ENCODE measurements at places on chromosomes 4 and X.

DNA sequence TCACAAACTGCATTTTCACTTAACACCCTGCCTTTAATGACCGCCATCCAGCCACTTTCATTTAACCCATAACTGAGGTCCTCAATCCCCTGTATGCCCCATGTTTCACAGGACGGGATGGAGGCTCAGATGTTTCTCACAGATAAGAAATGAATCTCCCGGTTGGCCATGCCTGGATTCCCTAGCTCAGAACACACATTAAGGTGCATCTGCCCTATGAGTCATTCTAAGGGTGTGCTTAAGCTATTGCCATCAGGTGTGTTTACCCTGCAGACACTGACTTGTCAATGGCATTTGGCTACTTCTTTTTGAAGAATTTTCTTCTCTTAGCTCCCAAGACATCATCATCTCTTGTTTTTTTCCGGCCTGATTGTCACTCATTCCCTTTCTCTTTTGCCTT lies 222.6 kb upstream of the SMIM31 start:
- no peak overlapping the region for H3K27ac ChIP-seq
- no peaks in the 10 kb centered on the region for H3K27me3 ChIP-seq
- H3K4me3 ChIP-seq, result no peak overlapping the region

DNA sequence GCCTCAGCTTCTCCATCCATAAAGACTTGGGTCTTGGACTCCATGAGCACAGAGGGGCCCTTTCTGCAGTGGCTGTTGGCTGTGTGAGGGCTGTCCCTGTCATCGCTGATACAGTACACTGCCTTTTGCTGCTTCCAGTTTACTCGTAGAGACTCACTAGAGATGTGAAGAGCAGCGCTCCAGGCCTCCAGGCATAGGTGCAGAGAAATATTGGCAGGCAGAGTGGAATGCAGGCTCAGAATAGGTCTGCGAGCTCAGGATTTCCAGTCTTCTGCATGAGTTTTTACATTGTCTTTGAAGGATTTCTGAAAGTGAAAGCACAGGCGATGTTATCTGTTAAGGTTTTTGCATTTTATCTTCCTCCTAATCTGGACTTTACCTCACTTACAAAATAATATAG lies 97.4 kb downstream of the AASDH start:
- peaks cover 20% of the 10 kb centered on the region for H3K4me1 ChIP-seq
- no peak for DNase-seq
- peak overlapping the region; percentile 81 for H3K4me3 ChIP-seq
- peaks cover 19% of the 10 kb centered on the region for H3K27me3 ChIP-seq
- peaks cover 6% of the 10 kb centered on the region for H3K36me3 ChIP-seq
- no peak overlapping the region for H3K27ac ChIP-seq

DNA sequence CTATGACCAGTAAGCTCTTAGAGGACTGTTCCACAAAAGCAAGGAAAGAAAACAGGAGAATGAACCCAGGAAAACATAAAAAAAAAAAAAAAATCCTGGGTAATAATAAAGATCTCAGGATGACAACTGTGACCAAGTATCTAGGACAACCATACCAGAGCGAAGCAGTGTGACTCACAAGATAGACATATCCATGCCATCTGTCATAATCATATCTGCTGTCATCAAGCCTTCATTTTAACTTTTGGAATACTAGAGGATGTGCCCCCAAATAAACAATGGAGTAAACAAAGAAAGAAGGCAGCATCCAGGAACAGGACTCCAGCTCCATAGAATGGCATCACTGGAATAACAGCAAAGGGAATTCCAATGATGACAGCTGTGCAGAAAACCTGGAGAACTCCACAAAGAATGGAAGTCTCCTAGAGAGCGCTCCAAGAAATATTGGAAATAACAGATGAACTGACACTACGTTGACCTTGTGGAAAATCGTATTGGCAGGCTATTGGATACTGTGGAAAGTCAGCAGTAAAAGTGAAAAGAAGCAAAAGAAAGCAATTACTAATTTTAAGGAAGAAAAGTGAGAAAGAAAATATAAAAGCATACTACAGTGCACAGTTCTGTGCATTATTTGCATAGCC lies 35.3 kb downstream of the HPGDS start:
- H3K4me3 ChIP-seq, result no peak overlapping the region
- H3K4me1 ChIP-seq, result peaks cover 5% of the 10 kb centered on the region
- H3K27ac ChIP-seq, result no peak overlapping the region
- H3K36me3 ChIP-seq, result no peaks in the 10 kb centered on the region
- DNase-seq, result no peak

- no peak overlapping the region for H3K27ac ChIP-seq
- no peak overlapping the region for H3K4me3 ChIP-seq
- peaks cover 47% of the 10 kb centered on the region for H3K27me3 ChIP-seq
- no peaks in the 10 kb centered on the region for H3K36me3 ChIP-seq
- H3K4me1 ChIP-seq, result no peaks in the 10 kb centered on the region
Measured at GRCh38 chrX:46959101-46959500, 46.9 kb downstream of the JADE3 start.

DNA sequence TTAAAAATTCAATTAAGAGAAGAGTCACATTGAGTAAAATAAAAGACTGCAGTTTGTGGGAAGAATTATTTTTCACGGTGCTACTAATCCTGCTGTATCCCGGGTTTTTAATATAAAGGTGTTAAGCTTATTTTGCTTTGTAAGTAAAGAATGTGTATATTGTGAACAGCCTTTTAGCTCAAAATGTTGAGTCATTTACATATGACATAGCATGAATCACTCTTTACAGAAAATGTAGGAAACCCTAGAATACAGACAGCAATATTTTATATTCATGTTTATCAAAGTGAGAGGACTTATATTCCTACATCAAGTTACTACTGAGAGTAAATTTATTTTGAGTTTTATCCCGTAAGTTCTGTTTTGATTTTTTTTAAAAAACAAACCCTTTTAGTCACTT lies 39.7 kb downstream of the IRS4 start:
- H3K4me1 ChIP-seq, result no peaks in the 10 kb centered on the region
- H3K27ac ChIP-seq, result no peak overlapping the region
- DNase-seq, result no peak
- no peak overlapping the region for H3K4me3 ChIP-seq
- H3K36me3 ChIP-seq, result no peaks in the 10 kb centered on the region

DNA sequence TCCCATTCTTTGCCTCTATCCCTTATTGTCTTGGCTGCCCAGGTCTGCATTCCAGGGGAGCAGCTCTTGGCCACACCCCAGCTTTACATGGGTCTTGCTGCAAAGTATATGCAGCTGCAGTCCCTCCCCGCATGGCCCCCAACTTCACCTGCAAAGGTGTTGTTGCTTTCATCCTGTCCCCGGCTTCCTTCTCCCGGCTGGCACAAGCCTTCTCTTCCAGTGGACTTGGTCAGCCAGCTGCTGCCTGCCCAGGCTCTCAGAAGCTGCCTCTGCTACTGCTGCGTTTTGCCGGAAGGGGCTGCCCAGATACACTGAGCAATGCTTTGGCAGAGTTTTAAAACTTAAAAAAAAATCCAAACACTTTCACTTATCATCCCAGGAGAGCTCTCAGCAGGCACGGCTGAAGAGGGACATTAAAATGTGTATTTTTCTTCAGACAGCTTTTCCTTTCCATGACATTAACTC lies 121.2 kb upstream of the PDLIM3 start:
- H3K36me3 ChIP-seq, result no peaks in the 10 kb centered on the region
- peaks cover 12% of the 10 kb centered on the region for H3K27me3 ChIP-seq
- H3K4me1 ChIP-seq, result no peaks in the 10 kb centered on the region
- DNase-seq, result no peak
- H3K27ac ChIP-seq, result no peak overlapping the region

DNA sequence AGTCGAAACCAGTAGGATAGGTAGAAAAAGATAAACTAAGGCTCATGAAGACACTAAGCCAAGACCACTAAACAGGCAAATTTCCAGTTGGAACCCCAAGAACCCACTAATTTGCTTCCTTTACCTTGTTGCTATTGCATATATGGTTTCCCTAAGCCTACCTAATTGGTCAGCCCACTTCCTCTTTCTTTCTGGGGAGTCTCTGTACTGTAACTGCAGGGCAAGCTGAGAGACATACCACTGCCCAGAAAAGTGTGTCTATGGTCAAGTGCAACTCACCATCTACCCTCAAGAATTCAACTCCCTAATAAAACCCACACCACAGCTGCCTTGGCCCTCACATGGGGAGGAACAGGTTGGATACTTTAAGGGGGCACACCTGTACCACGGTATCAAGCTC lies 28.6 kb downstream of the IDS start:
- H3K4me3 ChIP-seq, result no peak overlapping the region
- no peak overlapping the region for H3K27ac ChIP-seq
- no peak for DNase-seq
- H3K27me3 ChIP-seq, result peaks cover 36% of the 10 kb centered on the region

GRCh38 chr4:78707268-78707667 lies 68.9 kb upstream of the BMP2K start:
- DNase-seq, result no peak
- H3K36me3 ChIP-seq, result peaks cover 2% of the 10 kb centered on the region
- no peak overlapping the region for H3K27ac ChIP-seq
- H3K4me3 ChIP-seq, result no peak overlapping the region

DNA sequence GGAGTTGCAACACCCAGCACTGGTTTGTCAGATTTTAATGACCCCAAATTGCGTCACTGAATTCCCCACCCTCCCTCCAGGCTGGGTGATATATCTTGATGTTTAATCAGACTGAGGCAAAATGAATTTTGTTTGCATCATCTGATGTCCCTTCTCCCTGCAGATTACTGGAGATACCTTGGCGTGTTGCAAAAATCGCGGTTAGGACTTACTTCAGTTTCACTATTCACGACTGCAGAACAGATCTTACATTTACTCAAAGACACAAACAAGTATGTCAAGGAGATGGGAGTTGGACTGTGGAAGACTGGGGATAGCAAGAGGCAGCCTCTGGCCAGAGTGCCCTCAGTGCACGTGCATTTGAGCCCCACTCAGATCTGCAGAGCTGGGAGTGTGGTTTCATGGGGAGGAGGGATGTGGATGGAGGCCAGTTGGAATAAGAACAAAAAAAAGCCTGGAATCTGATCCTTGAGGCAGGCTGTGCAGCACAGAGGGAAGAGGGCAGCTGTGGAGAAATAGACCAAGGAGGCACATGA lies 92.2 kb upstream of the MTM1 start:
- peaks cover 2% of the 10 kb centered on the region for H3K36me3 ChIP-seq
- DNase-seq, result no peak
- no peak overlapping the region for H3K4me3 ChIP-seq
- H3K4me1 ChIP-seq, result peaks cover 47% of the 10 kb centered on the region
- H3K27ac ChIP-seq, result no peak overlapping the region

DNA sequence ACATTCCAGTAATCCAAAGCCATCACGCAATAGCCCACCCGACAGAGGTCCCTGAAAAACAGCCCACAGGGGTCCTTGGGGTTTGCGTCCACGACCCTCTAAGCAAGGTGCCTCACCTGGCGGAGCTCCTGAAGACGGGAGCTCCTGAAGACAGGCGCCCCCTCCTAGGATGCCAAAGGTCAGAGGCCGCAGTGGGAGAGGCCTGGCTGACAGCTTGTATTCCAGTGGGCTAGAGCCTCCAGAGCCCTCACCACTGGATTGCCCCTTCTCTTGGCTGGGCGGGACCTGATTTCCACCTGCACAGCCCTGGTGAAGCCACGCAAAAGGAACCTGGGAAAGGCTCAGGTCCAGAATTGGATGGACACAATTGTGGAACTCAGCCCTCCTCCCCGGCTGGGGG lies 29.7 kb upstream of the WFS1 start:
- H3K4me1 ChIP-seq, result no peaks in the 10 kb centered on the region
- no peak for DNase-seq
- peaks cover 5% of the 10 kb centered on the region for H3K36me3 ChIP-seq
- H3K27ac ChIP-seq, result no peak overlapping the region
- no peak overlapping the region for H3K4me3 ChIP-seq

DNA sequence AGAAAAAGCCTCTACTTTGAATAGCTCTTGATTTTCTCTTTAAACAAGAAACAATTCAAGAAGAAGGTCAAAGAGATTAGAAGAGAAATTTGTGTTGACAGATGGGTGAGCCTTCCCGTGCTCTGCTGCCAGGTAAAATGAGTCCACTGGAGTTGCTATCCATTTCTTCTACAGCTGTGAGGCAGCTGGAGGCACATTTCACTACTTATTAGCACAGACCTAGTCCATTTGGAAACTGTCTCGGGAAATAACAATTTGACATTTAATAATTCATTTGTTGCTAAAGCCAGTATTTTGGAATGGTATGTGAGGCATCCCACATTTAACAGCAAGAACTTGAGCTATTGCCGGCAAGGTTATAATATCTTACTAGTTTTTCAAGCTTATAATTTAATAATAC lies 396.8 kb upstream of the GRIA3 start:
- H3K4me1 ChIP-seq, result no peaks in the 10 kb centered on the region
- no peaks in the 10 kb centered on the region for H3K36me3 ChIP-seq
- no peak overlapping the region for H3K4me3 ChIP-seq
- H3K27ac ChIP-seq, result no peak overlapping the region
- H3K27me3 ChIP-seq, result no peaks in the 10 kb centered on the region

GRCh38 chr4:88697588-88698329 lies at the start of gene NAP1L5:
NAP1L5 (minus strand) TSS chr4:88697829; CDS start chr4:88697754, 75 bp downstream.
- H3K27ac ChIP-seq, result peak within 1 kb of the TSS; percentile 93
- H3K4me1 ChIP-seq, result peaks cover 18% of the 10 kb centered on the region
- no peaks in the 10 kb centered on the region for H3K27me3 ChIP-seq
- H3K36me3 ChIP-seq, result peaks cover 3% of the 10 kb centered on the region

DNA sequence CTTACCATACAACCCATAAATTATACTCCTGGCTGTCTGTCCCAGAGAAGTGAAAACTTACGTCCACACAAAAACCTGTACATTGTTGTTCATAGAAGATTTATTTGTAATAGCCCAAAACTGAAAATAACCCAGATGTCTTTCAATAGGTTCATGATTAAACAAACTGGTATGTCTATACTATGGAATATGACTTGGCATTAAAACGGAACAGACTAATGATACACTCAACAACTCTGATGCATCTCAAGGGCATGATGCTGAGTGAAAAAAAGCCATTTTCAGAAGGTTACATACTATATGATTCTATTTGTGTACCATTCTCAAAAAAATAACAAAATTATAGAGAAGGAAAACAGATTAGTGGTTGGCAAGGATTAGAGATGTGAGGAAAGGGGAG lies 11.6 kb upstream of the MND1 start:
- H3K4me1 ChIP-seq, result peaks cover 5% of the 10 kb centered on the region
- no peaks in the 10 kb centered on the region for H3K36me3 ChIP-seq
- DNase-seq, result no peak
- no peak overlapping the region for H3K27ac ChIP-seq

GRCh38 chr4:83556816-83557215 lies 20.9 kb downstream of the GPAT3 start:
- H3K27me3 ChIP-seq, result no peaks in the 10 kb centered on the region
- H3K27ac ChIP-seq, result no peak overlapping the region
- H3K4me3 ChIP-seq, result no peak overlapping the region
- no peak for DNase-seq
- peaks cover 30% of the 10 kb centered on the region for H3K4me1 ChIP-seq

DNA sequence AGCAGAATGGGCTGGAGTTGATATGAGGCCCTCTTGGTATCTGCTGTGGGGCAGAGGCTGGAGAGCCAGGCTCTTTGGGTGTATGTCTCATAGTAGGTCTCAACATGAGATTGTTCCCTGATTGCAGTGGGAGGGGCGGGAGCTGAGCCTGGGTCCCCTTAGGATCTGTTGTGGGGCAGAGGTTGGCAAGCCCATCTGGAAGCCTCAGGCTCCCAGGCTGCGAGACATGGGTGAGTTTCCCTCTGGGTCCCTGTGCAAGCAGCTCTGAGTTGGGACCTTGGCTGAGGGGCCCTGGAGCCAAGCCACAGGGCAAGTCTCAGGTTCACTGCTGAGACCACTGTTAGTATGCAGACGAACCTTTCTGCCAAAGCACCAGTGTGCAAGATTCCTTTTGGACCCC lies 201.9 kb downstream of the ARHGAP10 start:
- H3K4me1 ChIP-seq, result no peaks in the 10 kb centered on the region
- H3K4me3 ChIP-seq, result no peak overlapping the region
- no peaks in the 10 kb centered on the region for H3K36me3 ChIP-seq
- DNase-seq, result no peak
